SHP77 treated with DMSO at 0.1 percent for 48 hours (cell line): ENCODE measurements at places on chromosomes 16 and 17.

- DNase-seq: no peak
Measured at GRCh38 chr17:17926840-17927449, 45.3 kb downstream of the TOM1L2 start.

- no peak for DNase-seq
Measured at GRCh38 chr16:77618951-77619350, 103.4 kb upstream of the NUDT7 start.

DNA sequence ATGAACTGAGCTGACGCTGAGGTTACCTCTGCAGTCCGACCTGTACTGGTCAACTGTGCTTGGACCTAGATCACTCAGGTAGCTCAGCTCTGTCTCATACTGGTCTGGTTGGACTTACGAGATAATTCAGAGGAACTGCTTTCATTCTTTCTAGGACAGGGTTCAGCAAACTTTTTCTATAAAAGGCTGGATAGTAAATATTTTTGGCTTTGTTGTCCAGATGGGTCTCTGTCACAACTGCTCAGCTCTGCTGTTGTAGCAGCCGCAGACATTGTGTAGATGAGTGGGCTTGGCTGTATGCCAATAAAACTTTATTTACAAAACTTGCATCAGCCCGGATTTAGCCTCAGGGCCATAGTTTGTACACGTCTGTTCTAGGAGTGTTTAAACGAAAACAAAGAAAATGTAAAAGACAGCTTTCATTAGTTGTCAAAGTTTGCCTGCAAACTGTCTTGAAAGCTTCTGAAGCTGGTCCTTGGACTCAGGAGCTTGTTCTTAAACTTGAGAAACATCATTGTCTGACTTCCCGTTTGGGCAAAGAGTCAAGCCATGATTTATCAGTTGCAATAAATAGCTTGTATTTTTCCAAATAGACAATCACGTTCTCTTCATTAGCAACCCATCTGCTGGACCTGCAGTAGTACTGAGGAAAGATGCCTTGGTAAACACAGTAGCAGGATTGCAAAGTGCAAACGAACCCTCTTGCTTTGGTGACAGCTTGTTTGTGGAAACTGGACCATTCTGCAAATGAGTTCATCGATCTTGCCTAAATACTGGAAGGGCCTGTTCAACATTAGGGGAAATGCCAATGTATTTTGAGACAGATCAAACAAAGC, 253.4 kb downstream of the SNX29 start:
- DNase-seq: peak; percentile 73

DNA sequence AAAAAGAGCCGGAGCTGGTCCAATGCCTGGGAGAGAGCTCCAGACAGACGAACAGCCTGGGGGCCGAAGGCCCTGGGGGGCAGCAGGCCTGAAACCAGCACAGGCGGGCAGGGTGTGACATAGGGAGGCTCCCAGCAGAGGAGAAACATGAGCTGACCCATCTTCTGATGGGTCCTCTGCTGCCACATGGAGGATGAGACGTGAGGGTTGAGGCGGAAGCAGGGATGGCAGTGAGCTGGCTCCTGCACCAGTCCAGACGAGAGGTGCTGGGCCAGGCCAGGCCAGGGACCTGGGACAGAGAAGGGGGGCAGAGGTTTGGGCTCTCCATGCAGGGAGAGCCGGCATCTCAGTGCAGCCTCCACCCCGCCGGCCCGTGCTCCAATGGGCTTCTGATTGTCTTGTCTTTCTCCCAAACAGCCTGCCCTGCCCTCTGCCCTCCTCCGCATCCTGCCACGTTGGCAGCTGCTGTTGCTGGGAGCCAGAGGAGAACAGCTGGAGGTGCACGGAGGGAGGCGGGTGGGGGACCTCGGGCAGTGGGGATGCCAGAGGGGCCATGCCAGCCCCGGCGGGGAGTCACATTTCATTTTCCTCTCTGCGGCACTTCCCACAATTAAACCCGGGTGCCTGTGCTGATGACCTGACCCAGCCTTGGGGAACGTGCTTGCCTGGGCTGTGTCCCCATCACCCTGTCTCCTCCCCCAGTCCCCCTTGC, 139.1 kb upstream of the GSE1 start:
- DNase-seq: peak; percentile 42

- DNase-seq: no peak
Measured at GRCh38 chr16:78939597-78939996, 660.9 kb downstream of the MAF start.

GRCh38 chr16:88379694-88380040, 3.1 kb upstream of the ZNF469 start:
- no peak for DNase-seq

GRCh38 chr17:65553009-65553645, 8.3 kb downstream of the AXIN2 start:
- DNase-seq: no peak

DNA sequence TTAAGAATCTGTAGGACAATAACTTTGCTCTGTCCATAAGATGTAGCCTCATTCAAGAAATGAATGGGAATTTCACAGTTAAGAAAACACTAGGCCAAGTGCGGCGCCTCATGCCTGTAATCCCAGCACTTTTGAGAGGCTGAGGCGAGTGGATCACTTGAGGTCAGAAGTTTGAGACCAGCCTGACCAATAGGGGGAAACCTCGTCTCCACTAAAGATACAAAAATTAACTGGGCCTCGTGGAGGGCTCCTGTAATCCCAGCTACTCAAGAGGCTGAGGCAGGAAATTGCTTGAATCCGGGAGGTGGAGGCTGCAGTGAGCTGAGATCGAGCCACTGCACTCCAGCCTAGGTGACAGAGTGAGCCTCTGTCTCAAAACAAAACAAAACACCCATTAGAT, 19.9 kb upstream of the RSL1D1 start:
- DNase-seq: no peak

DNA sequence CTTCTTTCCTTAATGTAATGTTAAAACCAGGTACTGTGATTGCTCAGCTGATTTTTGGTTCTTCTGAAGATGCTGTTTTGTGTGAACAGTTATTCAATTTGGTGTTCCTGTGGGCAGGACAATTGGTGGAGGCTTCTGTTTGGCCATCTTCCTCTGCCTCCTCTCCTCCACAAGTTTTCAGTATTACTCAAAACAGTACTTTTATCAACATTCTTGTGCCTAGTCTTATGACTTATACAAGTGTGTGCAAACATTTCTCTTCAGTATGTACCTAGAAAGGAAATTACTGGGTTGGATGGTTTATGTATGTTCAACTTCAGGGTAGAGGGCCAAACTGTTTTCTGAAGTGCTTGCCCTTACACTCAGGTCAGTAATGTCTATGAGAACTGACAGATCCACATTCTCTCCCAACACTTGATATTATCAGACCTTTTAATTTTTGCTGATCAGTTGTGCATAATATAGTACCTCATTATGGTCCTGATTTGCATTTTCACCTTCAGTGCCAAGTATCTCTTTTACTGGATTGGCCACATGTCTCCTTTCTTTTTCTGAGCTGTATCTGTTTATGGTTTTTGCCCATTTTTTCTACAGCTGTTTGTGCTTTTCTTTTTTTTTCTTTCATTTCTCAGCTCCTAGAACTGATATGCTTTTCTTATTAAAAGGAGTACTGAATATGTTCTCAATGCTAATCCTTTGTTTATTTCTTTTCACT, 50.9 kb downstream of the ERCC4 start:
- no peak for DNase-seq

DNA sequence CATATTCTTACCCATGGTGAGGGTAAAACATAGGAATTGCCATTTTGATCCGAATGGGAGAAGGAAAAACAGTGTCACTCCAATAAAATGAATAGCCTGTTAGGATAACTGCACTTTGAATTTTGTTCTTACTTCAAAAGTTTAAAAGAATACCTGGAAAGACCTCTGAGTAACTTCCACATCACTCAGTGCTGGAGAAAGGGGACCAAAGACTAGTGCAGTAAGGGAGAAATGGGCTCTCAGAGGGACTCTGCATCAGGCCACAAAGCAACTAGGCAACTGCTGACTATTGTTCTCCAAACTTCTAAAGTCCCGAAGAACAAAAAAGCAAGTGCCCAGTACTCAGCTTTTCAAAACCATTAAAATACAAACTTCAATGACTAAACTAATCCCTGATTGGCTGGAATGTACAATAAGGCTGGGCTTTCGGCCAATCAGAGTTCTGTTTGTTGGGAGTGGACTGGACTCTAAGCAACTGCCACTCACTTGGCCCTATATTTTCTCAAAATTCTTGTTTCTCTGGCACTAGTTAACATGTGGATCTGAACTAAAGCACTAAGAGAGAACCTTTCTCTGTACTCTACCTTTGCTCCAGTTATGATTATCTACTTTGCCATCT, 6.2 kb downstream of the DNAJC7 start:
- DNase-seq: no peak

DNA sequence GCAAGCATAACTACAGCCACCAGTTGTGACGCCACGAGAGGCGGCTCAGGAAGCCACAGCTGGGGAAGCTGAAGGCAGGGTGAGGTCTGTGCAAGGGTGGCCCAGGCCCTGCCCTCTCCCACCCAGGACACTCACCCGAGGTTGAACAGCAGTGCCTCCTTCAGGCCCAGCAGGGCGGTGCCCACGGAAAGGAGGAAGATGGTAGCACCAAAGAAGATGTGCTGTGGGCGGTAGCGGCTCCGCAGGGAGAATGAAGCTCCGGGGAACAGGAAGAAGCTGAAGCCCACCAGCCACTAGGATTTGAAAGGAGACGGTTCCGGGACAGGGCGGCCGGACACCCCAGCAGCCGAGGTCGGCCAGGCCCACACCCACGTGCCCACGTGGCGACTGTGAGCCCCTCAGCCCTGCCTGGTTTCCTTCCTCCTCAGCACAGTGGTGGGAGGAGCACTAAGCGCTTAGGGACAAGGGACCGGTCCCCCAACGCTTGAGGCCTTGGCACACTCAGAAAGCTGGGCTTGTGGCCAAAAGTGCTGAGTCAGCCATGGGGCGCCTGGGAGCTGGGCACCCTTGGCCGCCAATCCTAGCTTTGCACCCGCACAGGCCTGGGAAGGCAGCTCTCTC, 11.0 kb downstream of the CYB561 start:
- DNase-seq: no peak

DNA sequence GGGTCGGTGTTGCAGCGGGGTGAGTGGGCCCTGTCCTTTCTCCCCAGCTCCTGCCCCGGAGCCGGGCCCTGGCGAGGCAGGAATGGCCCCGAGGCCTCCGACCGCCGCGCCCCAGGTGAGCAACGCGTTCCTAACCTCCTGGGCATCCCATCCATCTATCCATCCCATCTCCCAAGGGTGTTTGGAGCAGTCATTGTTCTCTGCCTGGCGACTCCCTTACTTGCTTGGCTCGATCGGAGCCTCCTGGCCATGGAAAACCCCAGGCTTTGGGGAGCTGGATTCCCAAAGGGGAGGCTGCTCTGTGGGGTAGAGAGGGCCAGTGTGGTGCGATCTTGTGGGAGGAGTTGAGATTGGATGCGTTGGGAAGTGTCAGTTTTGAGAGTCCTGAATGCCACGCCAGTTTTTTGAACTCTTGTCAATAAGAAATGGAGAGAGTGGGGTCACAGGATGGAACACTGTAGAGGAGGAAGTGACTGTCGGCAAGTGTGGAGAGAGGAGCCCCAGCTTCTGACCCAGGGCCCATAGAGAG, 684 bp downstream of the ZFP90 start:
- no peak for DNase-seq

DNA sequence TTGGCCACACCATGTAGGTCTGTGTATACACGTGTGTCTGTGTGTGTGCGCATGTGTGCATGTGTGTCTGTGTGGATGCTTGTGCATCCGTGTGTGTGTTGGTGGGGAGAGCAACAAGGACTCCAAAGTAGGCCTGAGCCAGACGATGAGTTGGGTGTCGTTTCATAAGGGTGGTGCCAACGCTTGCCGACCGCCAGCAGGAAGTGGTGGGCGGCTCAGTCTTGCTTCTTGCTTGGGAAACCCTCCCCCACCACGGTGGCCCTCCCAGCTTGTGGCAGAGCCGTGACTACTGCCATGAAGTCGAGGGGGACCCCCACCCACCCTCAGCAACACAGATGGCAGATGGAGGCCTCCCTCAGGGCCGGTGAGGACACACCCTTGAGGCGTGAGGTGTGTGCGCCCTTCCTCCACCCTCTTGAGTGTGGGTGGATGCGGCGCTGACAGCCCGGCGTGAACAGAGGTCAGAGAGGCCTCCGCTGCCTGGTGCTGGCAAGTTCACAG, 17.5 kb downstream of the SBK1 start:
- no peak for DNase-seq

- no peak for DNase-seq
Measured at GRCh38 chr17:40540448-40540847, 24.8 kb downstream of the CCR7 start.

- DNase-seq: no peak
Measured at GRCh38 chr17:537133-537532, 177.5 kb downstream of the VPS53 start.
